ENCODE measurements at places on chromosomes 5 and 9.
A peak's percentile ranks its signal among the peaks of the same experiment; 100 is the strongest.

- no peak for DNase-seq
These were observed 427.3 kb downstream of the PDE4D start for GRCh38 chr5:59466271-59466670.

- DNase-seq, result no peak
These were observed 73.3 kb downstream of the AK8 start for GRCh38 chr9:132804576-132805295.

- no peak for DNase-seq
These were observed 51.0 kb upstream of the EGFLAM start for GRCh38 chr5:38207343-38207742.

GRCh38 chr5:103800741-103801495 lies 238.3 kb upstream of the NUDT12 start:
- peak; percentile 72 for DNase-seq

DNA sequence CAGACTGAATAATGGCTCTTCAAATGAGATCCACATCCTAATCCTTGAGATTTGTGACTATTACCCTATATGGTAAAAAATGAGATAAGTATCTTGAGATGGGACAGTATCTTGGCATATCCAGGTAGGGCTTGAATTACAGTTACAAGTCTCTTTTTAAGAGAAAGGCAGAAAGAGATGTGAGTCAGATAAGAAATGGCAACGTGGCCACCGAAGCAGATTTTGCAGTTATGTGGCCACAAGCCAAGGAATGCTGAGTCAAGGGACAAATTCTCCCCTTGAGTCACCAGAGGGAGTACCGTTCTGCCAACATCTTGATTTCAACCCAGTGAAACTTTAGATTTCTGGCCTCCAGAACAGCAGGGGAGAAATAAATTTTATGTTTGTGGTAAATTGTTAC lies 1983.0 kb upstream of the C9orf72 start:
- DNase-seq, result no peak

DNA sequence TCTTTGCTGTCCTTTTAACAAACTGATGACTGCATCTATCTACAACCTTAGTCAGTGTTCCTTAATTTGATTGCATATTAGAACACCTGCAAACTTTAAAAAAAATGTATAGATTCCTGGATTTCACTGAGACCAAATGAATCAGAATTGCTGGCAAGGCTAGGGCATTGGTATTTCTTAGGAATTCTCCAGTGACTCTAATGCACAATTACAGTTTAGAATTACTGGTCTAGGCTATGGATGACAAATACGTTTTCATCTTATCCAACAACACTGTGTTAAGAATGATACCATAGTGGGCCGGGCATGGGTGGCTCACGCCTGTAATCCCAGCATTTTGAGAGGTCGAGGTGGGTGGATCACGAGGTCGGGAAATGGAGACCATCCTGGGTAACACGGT lies 545.9 kb upstream of the RIOK2 start:
- DNase-seq, result no peak

- no peak for DNase-seq
These were observed 11.8 kb downstream of the DBH start for GRCh38 chr9:133647765-133648469.

- DNase-seq, result no peak
These were observed 88.8 kb upstream of the DMRT1 start for GRCh38 chr9:752681-753200.

DNA sequence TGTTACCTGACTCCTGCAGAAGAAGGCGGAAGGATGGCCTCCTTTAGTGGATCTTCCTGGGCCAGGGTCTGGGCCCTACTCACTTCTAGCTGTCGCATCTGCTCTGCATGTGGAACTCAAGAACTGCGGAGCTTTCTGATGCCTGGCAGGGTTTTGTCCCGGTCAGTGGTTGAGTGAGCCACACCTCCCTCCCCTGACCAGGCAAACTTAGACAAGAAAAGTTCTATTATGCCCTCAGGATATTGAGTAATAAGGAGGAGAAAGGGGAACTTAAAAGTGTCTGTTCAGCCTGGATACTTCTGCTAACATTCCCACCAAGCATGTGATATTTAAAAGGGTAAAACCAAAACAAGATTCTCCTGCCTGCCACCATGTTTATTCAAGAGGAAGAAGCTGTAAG lies at the start of gene FYB1:
Gene FYB1 (minus strand): TSS at position 127 of the 400 bp plus-strand sequence. CDS start 16,603 bp downstream, outside the sequence.
- DNase-seq, result peak; percentile 74

- DNase-seq, result no peak
These were observed 197.0 kb downstream of the MCTP1 start for GRCh38 chr5:95087816-95088317.

DNA sequence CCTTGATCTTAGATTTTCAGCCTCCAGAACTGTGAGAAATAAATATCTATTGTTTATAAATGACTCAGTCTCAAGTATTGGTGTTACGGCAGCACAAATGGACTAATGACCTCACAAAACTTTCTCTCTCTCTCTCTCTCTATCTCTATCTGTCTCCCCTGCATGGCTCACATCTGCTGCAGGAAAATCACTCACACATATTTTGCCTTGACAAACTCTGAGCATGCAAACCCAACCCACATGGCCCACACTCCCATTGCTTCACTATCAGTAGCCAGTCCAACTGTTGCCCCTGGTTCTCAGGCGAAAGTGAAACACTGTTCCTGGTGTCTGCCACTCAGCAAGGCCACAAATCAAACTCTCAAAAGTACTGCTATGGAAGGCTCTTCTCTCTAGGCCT lies 66.4 kb upstream of the PIK3R1 start:
- no peak for DNase-seq

DNA sequence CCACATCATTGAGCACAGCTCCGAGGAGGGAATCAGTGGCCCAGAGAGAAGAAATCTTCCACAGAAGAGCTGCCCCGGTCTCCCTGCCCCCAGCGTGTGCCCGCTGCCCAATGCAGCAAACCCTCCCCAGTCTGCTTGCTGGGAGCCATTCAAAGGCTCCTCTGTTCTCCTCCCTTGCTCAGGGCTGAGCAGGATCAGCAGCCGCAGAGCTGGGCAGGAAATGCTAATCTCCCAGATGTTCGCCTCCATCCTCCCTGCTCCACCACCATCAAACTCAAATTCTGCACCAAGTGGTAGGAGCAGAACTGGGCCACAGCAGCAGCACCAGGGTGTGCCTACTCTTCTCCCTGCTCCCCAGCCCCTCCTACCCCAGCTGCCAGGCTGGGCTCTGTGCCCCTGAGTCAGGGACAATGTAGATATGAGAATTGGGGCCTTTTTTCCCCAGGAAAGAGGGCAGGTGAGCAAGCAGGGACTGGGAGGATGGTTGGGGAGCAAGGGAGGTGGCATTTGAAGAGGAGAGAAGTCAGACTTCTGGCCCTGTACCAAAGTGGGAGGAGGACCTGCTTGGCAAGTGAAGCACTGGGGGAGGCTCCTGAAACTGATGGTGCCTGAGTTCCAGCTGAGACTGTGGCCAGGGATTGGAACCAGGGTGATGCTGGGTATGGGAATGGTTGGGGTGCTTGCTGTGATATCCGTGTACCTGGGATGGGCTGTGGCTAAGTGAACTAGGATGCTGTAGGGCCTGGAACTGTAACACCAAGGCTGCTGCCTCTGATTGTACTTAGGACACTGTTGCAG lies 1.9 kb upstream of the PCDH1 start:
- DNase-seq, result no peak

Data from adipocyte (in vitro differentiated cells).